Astrocyte (in vitro differentiated cells and primary cell): ENCODE measurements at places on chromosomes 13 and 19.

- no peak overlapping the region for H3K4me3 ChIP-seq
- H3K27me3 ChIP-seq: peaks cover 3% of the 10 kb centered on the region
- no peaks in the 10 kb centered on the region for H3K4me1 ChIP-seq
- DNase-seq: no peak
- H3K36me3 ChIP-seq: no peaks in the 10 kb centered on the region
These were observed 8.6 kb upstream of the IRS2 start for GRCh38 chr13:109795011-109795410.

DNA sequence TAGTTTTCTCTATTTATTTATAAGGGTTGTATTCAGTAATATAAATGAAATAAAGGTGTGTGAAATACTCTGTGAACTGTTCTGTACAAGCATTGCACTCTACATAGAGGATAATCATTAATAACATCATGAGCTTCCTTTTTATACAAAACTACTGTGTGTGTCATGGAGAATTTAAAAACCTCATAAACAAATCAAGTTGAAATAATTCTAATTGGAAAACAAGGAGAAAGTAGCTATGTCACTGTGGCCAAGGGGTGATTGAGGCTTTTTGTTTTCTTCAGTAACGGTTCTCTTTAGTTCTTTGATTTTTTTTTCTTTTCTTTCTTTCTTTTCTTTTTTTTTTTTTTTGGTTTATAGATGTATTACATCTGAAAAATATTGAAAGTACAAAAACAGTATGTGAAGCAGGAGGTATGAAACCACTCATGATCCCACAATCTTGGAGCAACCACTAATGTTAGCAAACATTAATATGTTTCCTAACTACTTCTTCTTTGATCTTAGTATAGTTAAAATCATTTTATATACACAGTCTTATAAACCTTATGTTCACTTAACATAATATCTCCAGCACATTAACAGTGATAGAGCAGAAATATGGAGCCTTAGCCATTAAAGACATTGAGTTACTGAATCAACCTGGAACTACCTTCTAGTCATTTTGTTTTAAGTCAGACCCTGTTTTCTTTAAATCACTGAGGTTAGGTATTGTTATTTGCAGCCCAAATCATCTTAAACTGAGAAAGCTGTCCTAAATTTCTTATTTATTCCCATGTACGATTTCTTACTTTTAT, 45.4 kb downstream of the WDFY2 start:
- no peaks in the 10 kb centered on the region for H3K27me3 ChIP-seq
- DNase-seq: no peak
- peaks cover 14% of the 10 kb centered on the region for H3K4me1 ChIP-seq
- no peak overlapping the region for H3K4me3 ChIP-seq

- H3K36me3 ChIP-seq: no peaks in the 10 kb centered on the region
- no peak for DNase-seq
- H3K4me3 ChIP-seq: no peak overlapping the region
These were observed 48.0 kb upstream of the ADGRE5 start for GRCh38 chr19:14333101-14333871.

- no peaks in the 10 kb centered on the region for H3K36me3 ChIP-seq
- no peaks in the 10 kb centered on the region for H3K4me1 ChIP-seq
- H3K4me3 ChIP-seq: no peak overlapping the region
These were observed 6.1 kb upstream of the ERVV-1 start for GRCh38 chr19:53007606-53008005.

- DNase-seq: no peak
- H3K27ac ChIP-seq: no peak overlapping the region
- peaks cover 8% of the 10 kb centered on the region for H3K36me3 ChIP-seq
- H3K4me3 ChIP-seq: no peak overlapping the region
These were observed 2.9 kb downstream of the DDX49 start for GRCh38 chr19:18922228-18922985.

GRCh38 chr13:22740264-22740663, 440.5 kb upstream of the SGCG start:
- no peaks in the 10 kb centered on the region for H3K36me3 ChIP-seq
- no peak overlapping the region for H3K27ac ChIP-seq
- H3K4me3 ChIP-seq: no peak overlapping the region
- no peaks in the 10 kb centered on the region for H3K4me1 ChIP-seq
